Left renal cortex interstitium (tissue), 4 donors: ENCODE measurements at places on chromosomes 5 and 9. TPM values are rescaled to one million over a fixed set of nuclear protein-coding genes. Genes with fewer than 3 reads are reported as not detected.

DNA sequence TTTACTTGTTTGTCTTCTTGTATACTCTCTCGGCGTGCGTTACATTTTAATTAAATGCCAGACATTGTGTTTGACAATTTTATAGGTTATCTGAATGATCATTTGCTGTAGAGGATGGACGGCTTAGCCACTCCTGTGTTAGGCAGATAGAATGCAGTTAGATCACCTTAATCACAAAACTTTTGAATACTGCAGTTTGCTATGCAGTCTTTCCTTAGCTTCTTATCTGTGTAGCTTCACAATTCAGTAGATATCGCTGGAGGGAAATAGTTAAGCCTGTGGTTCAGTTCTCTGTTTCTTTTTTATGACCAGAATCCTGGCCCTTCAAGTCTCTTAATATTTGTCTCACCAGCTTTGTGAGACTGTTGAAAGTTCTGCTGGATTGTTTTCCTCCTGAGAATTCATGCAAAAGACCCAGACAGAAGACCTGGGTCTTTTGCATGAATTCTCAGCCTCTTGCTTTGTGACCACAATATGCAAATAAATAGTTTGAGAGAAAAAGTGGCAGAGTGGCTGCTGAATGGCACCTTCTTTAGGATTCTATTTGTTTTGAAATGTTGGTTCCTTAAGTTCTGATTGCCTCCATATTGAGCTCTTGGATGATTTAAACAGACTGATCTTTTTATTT is 40.2 kb downstream of the RASA1 start:
- no peak for DNase-seq

DNA sequence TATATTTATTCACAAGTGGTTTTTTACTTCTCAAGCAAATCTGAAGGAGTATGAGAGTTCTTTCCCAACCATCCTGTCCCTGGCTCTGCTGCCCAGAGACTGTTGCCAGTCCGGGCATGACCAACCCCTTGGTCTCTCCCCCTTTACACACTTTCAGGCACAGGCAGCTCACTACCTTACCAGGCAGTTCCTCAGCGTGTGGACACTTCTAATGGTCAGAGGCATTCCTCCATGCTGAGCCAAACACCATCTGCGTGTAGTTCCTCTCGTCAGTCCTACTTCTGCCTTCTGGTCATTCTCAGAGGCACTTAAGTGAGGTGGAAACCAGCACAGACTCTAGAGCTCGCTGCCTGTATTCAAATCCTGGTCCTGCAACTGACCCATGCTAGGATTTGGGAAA is 56.1 kb downstream of the TSTD2 start:
- DNase-seq, result no peak

GRCh38 chr5:10579536-10580521 is 16.0 kb downstream of the ANKRD33B start:
- DNase-seq, result no peak

- DNase-seq, result no peak
Measured at GRCh38 chr5:8897316-8897715, 648.6 kb downstream of the SEMA5A start.

GRCh38 chr9:22455181-22455580 is 8.6 kb downstream of the DMRTA1 start:
- DNase-seq, result no peak

DNA sequence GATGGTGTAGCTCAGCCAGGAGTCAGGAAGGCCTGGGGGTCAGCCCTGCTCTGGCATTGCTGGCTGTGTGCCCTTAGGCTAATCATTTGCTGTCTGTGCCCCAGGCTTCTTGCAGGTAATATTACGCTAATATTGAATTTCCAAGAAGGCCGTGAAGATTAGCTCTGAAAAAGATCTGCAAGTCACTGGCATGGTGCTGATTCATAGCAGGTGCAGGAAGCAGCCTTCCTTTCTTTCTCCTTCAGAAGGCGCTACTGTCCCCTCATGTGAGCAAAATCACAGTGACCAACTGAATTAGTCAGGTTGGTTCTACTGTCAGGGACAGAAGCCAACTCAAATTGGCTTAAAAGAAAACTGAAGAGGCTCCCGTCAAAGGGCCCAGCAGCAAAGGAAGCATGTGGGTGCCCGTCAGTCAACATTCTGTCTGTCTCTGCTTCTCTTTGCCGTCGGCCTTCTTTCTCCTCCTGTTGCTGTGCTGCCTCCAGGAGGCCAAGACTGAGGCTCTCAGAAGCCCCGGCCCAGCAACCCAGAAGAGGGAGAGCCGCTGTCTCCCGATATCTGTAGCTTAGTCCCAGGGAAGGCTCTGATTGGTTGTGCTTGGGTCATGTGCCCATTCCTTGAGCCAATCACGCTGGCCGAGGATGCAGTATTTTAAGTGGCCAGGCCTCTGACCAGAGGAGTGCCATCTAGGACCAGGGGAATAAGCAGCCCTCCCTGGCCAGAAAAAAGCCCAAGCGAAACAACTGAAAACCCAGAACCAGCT is 67.8 kb upstream of the NEURL1B start:
- DNase-seq, result no peak

- DNase-seq, result peak; percentile 29
Measured at GRCh38 chr9:23492126-23493002, 333.7 kb downstream of the ELAVL2 start.

- no peak for DNase-seq
Measured at GRCh38 chr9:112838342-112838741, 52.3 kb downstream of the SLC46A2 start.

DNA sequence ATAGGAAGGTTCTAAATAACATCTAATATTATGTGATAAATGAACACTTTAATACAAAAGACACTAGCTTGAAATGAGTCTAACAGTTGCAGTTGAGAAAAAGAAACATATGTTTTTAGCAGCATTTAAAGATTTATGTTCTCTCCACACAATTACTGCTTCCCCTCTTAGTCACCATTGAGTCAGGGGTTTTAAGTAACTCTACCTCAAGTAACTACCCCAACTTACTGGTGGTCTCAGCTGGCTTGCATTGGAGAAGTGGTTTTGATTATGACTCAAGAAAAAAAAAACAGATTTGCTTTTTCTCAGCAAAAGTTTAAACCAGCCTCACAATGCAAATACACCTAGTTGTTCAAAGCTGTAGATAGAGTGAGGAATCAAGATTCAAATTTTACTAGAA is 1216.5 kb upstream of the CDH9 start:
- DNase-seq, result no peak

- no peak for DNase-seq
Measured at GRCh38 chr5:22542340-22542739, 310.8 kb downstream of the CDH12 start.

DNA sequence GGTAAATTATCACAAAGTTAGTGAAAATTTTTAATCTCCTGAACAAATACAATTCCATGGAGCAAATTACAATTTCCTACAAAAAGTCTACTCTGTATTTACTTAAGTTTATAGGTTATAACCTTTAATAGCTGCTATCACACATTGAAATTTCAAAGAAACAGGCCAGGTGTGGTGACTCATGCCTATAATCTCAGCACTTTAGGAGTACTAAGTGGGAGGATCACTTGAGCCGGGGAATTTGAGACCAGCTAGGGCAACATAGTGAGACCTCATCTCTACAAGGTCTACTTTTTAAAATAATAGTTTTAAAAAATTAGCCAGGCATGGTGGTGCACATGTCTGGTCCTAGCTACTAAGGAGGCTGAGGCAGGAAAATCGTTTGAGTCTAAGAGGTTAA is 50.3 kb downstream of the HINT1 start:
- no peak for DNase-seq

GRCh38 chr9:105359892-105360291 is 87.9 kb upstream of the FSD1L start:
- DNase-seq, result no peak

- no peak for DNase-seq
Measured at GRCh38 chr5:142826741-142827492, 56.7 kb downstream of the ARHGAP26 start.

GRCh38 chr5:53211799-53212198 is 102.2 kb upstream of the MOCS2 start:
- no peak for DNase-seq

DNA sequence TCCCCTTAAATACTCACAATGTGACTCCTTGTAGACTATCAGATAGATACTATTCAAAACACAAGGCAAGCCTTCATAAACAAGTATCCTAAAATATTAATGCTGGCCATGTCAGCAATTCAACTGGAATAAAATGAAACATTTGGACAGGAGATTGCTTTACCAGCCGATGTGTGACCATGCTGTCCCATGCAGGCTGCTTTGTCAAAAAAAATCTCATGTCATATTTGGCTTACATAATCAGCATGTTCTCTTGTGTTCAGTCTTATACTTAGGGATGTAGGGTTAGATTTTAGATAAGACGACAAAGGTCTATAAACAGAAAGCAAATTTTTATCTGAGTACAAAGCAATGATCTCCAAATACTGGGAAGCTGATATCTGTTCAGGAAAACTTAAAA is 108.5 kb downstream of the NR6A1 start:
- no peak for DNase-seq

- DNase-seq, result no peak
Measured at GRCh38 chr5:128099944-128100343, 16.4 kb downstream of the SLC12A2 start.

- no peak for DNase-seq
Measured at GRCh38 chr9:76573408-76573807, 114.4 kb downstream of the GCNT1 start.

DNA sequence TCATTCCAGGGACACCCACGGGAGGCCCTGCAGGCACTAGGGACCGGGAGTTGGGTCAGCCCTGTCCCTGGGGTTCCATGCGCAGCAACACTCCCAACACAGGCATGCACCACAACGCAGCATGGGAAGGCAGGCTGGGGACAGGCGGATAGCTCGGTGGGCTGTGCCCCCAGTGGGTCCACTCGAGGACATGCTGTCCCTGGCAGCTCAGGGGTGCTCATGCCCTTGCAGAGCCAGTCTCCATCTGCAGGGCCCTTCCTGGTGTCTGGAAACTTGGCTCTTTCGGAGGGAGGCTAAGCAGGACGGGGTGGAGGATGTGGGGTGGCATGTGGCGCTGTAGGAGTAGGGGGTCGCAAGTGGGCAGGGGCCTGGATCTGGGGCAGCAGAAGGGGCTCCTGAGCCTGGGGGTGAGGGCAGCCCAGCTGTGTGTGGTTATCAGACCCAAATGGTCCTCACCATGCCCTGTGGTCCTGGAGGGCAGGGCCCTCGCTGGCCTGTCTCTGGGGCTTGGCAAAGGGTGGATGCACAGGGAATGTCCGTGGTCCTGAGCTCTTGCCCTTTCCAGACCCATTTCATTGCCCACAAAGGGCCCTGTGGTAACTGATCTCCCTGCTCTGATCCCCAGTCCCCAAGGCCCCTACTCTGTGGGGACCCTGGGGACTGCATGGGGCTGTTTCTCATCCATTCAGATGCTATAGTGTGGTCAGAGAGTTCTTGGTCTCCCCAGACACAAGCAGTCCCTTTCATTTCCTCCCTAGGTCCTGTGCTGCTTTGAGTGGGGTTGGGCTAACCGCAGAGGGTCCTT is 90.3 kb upstream of the PHYKPL start:
- DNase-seq, result no peak

GRCh38 chr5:72154076-72154756 is 46.9 kb downstream of the MAP1B start:
- DNase-seq, result no peak

DNA sequence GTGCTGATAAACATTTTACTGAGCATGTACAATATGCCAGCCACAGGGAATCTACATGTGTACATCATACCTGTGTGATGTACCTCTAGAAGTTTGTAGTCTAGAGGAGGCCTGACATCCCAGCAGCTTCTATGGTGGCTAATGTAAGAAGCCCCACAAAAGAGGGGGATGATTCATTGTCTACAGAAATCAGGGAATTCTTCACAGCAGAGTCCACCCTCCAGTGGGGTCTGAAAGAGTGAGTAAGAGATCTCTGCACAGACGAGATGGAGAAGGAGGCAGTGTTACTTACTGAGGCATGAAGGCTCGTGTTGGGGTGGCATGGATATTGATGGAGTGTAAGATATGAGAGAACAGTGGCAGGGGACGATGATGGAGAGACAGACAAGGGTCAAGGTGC is 103.0 kb downstream of the NTRK2 start:
- no peak for DNase-seq

- DNase-seq, result no peak
Measured at GRCh38 chr5:68587171-68587570, 371.6 kb downstream of the PIK3R1 start.

GRCh38 chr5:117425163-117425562 is 850.5 kb upstream of the SEMA6A start:
- no peak for DNase-seq

- no peak for DNase-seq
Measured at GRCh38 chr5:116038817-116039216, 6.5 kb downstream of the ARL14EPL start.

- no peak for DNase-seq
Measured at GRCh38 chr5:140608722-140609121, 24.3 kb downstream of the CD14 start.

DNA sequence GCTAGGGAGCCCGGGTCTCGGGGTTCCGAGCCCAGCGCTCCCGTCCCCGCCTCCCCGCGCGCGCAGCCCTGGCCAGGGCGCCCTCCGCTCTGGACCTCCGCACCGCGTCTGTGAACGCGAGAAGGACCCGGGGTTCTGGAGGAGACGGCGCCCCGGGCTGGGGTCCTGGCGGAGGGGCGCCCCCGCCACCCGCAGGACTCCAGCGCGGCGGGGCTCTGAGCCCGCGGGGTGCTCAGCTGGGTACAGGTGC is 431 bp downstream of the TMOD1 start:
- DNase-seq, result no peak

DNA sequence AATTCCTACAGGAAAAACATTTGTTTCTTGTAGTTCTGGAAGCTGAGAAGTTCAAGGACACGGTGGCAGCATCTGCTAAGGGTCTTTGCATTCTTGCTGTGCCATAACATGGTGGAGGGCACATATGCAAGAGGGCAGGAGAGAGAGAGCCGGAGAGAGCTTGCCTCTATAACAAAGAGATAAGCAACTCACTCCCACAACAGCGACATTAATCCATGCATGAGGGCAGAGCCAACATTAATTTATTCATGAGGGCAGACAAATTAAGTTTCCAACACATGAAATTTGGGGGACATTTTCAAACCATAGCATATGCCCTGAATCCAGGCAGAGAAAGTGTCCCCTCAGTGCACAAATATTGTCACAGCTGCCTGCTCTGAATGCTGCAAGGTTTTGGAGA is 4.4 kb upstream of the GTF3C5 start:
- no peak for DNase-seq

GRCh38 chr9:77521091-77521490 is 127.0 kb downstream of the GNA14 start:
- DNase-seq, result no peak

Gene KLF4
- polyA plus RNA-seq, result 8.3 TPM

Gene CCIN
- polyA plus RNA-seq, result 0.27 TPM

Gene GRK6
- 32.5 TPM for polyA plus RNA-seq

Gene MPDZ
- 41.8 TPM for polyA plus RNA-seq

Gene ZNF879
- 8.2 TPM for polyA plus RNA-seq

Gene UBE2QL1
- polyA plus RNA-seq, result 1.2 TPM

Gene MEIKIN
- not detected for polyA plus RNA-seq

Gene PRDM9
- 0.26 TPM for polyA plus RNA-seq

Gene DNM1
- polyA plus RNA-seq, result 216 TPM

Gene BARHL1
- polyA plus RNA-seq, result not detected

Gene PLPP7
- polyA plus RNA-seq, result 3.5 TPM

Gene ATP10B
- polyA plus RNA-seq, result 0.35 TPM

Gene ITGA2
- 29.0 TPM for polyA plus RNA-seq

Gene SMIM33
- polyA plus RNA-seq, result not detected
